ENCODE measurements at places on chromosomes 11 and 22. TPM values are rescaled to one million over a fixed set of nuclear protein-coding genes. Genes with fewer than 3 reads are reported as not detected.
A peak's percentile ranks its signal among the peaks of the same experiment; 100 is the strongest.

DNA sequence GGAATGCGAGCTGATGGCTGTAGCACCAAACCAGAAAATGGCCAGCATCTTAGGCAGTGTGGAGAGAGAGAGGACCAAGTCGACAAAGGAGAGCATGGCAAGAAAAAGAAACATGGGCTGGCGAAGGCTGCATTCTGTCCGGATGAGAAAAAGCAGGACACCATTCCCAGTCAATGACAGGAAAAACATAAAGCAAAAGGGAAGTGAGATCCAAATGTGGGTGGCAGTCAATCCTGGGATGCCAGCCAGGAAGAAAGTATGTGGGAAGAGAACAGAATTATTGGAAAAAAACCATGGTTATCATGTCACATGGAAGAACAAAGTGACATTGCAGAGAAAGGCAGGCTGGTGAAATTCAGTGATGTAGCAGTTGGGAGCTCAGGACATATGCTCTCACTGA, 36.9 kb upstream of the OR56A1 start:
- DNase-seq: no peak

GRCh38 chr22:19996694-19997384, 19.8 kb downstream of the ARVCF start:
- DNase-seq: no peak

GRCh38 chr11:76762867-76763572, 20.1 kb upstream of the TSKU start:
- DNase-seq: no peak

DNA sequence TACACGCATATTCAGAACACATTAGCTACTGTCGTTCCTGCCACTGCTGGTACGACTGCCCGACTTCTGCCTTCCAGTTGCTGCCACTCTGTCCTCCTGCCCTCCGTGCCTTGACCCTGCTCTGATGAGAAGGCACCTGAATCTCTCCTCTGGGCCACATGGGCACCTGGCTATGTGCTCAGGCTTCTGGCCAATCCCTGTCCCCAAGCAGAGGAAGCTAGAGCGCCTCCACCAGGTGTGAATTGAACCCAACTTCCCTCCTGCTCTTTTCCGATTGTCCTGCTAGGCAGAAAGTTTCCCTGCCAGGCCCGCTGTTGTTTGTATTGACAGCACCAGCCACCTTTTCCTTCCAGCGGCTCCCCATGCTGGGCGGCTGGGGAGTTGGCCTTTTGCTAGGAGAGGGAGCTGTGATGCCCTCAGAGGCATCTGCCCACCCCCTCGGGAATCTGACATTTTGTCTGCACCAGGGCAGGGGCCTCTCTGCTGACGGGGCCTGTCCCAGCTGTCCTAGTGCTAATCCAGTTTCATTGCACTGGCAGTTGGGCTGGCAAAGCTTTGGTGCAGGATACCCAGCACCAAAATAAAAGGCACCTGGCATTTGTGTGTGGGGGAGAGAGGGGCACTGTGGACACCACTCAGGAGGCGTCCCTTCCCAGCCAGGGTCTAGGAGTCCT, 118.0 kb downstream of the GRIK4 start:
- peak; percentile 74 for DNase-seq

CSF2RB gene
- total RNA-seq: not detected
